Left hindlimb (tissue), 1 donor: ENCODE measurements at places on chromosomes 7 and 10.

DNA sequence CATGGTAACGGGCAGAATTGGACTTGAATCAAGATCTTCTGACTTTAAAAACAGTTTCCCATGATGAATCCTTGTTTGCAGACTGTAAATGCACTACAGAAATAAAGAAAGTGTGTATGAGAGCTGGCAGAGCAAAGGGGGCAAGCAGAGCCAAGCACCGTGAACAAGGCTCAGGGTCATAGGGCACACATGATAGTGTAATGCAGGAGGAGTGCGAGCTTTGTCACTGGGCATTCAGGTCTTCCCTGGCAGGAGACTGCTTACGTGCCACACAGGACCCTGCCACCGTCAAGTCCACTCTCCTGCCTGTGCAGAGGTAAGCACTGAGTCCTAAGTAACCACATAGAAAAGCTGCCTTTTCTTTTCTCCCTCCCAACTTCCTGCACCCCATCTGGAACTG lies 93.1 kb upstream of the NPVF start:
- DNase-seq: no peak

DNA sequence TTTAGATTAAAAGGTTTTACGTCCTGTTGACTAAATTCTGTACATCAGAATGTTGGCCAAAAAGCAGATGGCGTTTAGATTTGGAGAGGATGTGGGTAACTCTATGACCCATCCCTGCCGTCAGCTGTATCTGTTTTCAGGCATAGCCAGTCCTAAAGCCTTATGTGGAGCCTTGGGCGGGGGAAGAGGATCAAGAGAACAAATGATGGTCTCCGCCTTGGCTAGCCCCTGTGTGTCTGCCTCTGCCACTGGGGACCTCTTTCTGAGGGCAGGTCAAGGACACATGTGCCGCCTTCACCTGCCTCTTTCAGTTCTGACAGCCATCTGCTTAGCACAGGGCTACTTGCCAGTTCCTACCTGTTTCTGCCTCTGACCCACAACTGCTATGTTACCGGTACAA lies 24.1 kb downstream of the PDSS1 start:
- no peak for DNase-seq

GRCh38 chr10:129108994-129109393 lies 358.0 kb upstream of the MGMT start:
- DNase-seq: no peak

- no peak for DNase-seq
These were observed 83.5 kb downstream of the IPMK start for GRCh38 chr10:58184120-58184670.

DNA sequence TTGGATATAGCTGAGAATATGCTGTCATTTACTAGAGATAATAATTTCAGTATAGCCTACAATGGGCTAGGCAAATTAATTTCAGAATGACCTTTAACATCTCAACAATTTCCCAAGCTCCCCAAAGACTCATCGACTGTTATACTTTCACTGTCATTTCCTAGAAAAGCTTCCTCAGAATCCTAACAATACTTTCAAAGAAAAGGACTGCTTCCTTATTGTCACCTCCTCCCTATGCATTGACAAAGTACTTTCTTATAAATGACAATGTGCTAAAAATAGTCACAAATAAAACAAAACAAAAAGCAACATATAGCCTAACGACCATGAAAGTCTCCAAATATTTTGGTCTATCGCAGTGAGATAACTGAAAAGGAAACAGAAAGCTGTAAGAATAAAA lies 272.6 kb downstream of the ELMO1 start:
- no peak for DNase-seq

DNA sequence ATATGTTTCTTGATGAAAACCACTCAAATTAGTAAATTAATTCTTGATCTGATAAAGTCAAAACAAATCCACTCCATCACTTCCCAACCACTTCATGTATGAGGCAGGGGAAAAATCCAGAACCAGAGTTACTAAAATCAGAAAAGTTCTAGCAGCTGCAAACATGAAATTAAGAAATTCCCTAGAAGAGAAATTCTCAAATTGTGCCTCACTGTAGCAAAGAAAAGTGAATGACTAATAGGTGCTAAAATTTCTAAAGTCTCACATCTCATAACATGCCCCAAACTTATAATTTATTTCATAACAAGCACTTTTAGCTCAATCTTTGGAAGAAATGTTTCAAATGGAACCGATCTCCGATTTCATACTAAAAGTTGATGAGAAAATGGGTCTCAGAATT lies 345.0 kb upstream of the AOAH start:
- DNase-seq: no peak
